Cardiac septum (tissue), 1 donor: ENCODE measurements at places on chromosomes 7 and 10. TPM values are rescaled to one million over a fixed set of nuclear protein-coding genes. Genes with fewer than 3 reads are reported as not detected.

DNA sequence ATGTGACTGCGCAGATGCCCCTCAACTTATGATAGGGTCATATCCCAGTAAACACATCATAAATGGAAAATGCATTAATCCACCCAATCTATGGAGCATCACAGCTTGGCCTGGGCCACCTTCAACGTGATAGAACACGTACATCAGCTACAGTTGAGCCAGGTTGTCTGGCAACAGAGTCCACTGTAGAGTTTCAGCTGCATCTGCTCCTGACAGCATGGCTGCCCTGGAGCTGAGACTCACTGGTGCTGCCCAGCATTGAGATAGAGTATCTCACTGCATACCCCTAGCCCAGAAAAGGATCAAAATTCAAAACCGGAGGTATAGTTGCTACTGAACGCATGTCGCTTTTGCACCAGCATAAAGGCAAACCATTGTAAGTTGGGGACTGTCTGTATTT, 437.7 kb upstream of the MKI67 start:
- DNase-seq: no peak

Gene TMEM213
- not detected for total RNA-seq

Gene TMEM176A
- total RNA-seq: 26.1 TPM

DNA sequence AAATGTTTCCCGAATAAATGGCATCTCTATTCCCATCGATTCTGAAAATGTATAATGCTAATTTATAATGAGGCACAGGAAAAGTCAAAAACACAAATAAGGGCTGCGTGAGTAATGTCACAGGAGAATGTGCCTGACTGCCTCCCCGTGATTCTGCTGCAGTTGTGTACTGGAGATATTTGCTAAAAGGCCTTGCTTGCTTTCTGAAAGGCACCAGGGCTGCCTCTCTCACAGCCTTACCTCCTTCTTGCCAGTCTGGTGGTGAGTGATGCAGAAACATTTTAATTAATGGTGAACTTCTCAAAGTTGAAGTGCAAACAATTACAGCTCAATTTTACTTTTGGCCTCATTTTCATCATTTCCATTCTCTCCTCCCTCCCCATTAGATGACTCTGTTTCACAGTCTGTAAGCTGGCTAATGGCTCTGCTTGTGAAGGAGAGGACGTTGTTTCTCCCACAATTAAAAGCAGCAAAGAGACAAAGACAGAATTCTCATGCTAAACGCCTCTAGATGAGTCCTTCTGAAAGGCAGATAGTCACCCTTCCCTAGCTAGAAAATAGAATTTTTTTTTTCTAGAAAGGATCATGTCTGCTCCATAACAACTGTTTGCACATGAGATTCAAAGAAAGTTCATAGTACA, 377.6 kb downstream of the MDFIC start:
- DNase-seq: no peak

DNA sequence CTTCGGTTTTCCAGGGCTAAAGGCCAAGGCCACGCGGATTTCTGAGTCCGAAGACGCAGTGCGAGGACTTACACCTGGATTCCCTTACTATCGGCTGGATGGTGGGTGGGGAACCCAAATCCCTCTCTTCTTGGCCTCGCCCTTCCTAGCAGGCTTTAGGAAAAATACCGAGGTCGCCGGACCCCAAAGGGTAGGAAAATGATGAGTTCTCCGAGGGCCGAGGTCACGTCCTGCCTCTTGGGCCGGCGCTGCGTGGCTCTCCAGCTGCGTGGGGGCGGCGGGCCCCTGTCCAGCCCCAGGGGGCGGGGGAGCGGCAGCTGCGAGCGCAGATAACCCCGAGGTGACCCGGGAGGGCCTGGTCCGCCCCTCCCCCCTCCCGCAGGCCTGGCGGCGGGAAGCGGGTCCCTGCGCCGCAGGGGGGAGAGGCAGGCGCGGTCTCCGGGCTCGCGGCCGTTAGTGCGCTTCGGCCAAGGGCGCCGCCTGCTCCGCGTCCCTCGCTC, 805 bp upstream of the HMX3 start:
- no peak for DNase-seq

DNA sequence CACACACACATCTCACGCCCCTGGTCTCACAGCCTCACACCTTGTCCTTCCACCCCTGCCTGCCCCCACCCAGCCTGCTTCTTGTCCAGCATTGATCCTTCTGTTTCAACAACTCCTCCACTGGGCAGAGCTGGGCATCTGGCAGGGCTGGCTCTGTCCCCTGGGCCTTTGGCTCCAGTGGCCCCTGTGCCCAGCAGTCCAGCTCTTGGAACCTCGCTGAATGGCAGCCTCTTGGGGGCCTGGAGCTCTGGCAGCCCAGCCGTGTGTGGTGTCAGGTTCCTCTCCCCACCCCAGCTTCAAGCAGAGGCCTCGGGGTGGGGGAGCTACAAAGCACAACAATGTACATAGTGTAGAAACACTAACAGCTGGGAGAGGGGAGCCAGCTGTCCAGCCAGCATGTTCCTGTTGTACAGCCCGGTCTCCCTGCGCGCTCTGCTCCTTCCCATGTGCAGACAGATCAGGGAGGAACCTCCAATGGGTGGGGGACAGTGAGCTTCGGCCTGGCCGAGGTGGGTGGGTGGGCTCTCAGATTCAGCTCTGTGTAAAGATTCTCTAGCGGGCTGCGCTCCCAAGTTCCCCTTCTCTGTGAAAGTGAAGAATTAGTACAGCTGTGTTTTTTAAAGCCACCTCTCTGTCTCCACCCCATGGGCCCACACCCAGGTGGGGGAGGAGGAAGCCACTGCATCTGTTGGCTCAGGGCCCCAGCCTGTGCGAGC, 19.4 kb downstream of the ZMIZ2 start:
- DNase-seq: no peak

Gene SPDYE11
- total RNA-seq: not detected

- no peak for DNase-seq
These were observed 291.5 kb downstream of the SDK1 start for GRCh38 chr7:3592401-3593134.

- DNase-seq: no peak
These were observed 518.3 kb downstream of the PLXDC2 start for GRCh38 chr10:20334559-20334958.

Gene NOD1
- total RNA-seq: 13.2 TPM

Gene SPDYE16
- total RNA-seq: not detected

Gene MORN4
- total RNA-seq: 17.7 TPM
